ENCODE measurements at places on chromosomes 12 and 14.

- no peak overlapping the region for H3K27ac ChIP-seq
- peaks cover 31% of the 10 kb centered on the region for H3K4me1 ChIP-seq
- H3K36me3 ChIP-seq = no peaks in the 10 kb centered on the region
- no peak for DNase-seq
- H3K4me3 ChIP-seq = no peak overlapping the region
These were observed 21.7 kb downstream of the LIMA1 start for GRCh38 chr12:50261654-50262053.

- H3K27me3 ChIP-seq = peaks cover 9% of the 10 kb centered on the region
- no peak overlapping the region for H3K27ac ChIP-seq
- no peaks in the 10 kb centered on the region for H3K36me3 ChIP-seq
These were observed 156.5 kb upstream of the MYL2 start for GRCh38 chr12:111076611-111077451.

GRCh38 chr12:27506645-27507189 is 17.3 kb upstream of the PPFIBP1 start:
- no peak overlapping the region for H3K4me3 ChIP-seq
- H3K27ac ChIP-seq = no peak overlapping the region
- H3K36me3 ChIP-seq = no peaks in the 10 kb centered on the region
- no peak for DNase-seq
- H3K27me3 ChIP-seq = no peaks in the 10 kb centered on the region

DNA sequence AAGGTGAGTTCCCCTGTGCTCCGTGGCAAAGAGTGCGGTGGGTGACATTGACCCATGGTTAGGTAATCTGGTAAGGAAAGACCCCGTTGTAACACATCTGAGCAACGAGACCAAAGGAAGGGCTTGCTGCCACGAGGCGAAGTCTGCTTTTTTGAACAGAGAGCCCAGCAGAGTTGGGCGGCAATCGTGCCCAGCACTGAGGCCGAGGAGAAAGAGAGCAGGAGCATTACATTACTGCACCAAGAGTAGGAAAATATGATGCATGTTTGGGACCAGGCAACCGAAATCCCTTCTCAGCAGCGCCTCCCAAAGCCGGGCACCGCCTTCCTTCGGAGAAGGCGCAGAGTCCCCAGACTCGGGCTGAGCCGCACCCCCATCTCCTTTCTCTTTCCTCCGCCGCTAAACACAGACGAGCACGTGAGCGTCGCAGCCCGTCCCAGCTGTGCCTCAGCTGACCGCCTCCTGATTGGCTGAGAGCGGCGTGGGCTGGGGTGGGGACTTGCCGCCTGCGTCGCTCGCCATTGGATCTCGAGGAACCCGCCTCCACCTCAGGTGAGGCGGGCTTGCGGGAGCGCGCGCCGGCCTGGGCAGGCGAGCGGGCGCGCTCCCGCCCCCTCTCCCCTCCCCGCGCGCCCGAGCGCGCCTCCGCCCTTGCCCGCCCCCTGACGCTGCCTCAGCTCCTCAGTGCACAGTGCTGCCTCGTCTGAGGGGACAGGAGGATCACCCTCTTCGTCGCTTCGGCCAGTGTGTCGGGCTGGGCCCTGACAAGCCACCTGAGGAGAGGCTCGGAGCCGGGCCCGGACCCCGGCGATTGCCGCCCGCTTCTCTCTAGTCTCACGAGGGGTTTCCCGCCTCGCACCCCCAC is at the start of gene HIF1A:
TSS of gene HIF1A (plus strand) at position 684 of the 865 bp plus-strand sequence. CDS start 292 bp downstream, outside the sequence.
- H3K36me3 ChIP-seq = no peaks in the 10 kb centered on the region
- peak within 1 kb of the TSS; percentile 97 for H3K27ac ChIP-seq
- H3K4me3 ChIP-seq = peak within 1 kb of the TSS; percentile 92
- H3K4me1 ChIP-seq = peaks cover 26% of the 10 kb centered on the region
- no peaks in the 10 kb centered on the region for H3K27me3 ChIP-seq
- peak; percentile 97 for DNase-seq

DNA sequence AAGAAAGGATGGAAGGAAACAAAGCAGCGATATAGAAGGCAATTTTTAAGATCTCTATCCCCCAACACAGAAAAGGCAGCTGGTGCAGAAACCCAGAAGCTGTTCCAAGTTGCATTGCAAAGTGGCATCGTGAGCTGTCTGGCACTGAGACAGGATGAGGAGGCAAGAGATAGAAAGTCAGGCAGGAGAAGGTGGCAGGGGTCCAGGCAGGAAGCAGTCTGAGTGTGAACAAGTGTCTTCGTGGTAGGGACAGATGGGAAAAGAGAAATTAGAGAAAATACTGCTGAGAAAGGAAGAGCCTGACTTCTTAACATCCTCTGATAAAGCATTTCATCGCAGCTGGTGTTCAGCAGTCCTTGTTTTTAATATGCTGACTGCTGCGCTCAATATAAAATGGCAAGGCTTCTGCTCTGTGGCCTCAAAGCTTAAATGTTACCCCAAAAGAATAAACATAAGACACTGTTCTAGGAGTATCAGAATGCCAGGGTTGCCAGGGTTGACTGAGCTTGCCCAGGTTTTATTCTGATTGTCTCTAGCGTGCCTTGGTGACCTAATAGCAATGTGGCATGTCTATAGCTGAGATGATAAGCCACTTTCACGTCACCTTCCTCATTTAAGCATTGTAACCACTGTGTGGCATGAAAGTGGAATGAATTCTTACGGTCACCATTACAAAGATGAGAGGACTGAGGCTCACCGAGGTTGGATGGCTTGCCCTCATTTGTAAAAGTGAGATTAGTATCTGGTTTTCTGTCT is 397.6 kb downstream of the NUAK1 start:
- no peaks in the 10 kb centered on the region for H3K36me3 ChIP-seq
- peak overlapping the region; percentile 13 for H3K27ac ChIP-seq
- peak; percentile 46 for DNase-seq
- no peak overlapping the region for H3K4me3 ChIP-seq
- H3K27me3 ChIP-seq = no peaks in the 10 kb centered on the region

DNA sequence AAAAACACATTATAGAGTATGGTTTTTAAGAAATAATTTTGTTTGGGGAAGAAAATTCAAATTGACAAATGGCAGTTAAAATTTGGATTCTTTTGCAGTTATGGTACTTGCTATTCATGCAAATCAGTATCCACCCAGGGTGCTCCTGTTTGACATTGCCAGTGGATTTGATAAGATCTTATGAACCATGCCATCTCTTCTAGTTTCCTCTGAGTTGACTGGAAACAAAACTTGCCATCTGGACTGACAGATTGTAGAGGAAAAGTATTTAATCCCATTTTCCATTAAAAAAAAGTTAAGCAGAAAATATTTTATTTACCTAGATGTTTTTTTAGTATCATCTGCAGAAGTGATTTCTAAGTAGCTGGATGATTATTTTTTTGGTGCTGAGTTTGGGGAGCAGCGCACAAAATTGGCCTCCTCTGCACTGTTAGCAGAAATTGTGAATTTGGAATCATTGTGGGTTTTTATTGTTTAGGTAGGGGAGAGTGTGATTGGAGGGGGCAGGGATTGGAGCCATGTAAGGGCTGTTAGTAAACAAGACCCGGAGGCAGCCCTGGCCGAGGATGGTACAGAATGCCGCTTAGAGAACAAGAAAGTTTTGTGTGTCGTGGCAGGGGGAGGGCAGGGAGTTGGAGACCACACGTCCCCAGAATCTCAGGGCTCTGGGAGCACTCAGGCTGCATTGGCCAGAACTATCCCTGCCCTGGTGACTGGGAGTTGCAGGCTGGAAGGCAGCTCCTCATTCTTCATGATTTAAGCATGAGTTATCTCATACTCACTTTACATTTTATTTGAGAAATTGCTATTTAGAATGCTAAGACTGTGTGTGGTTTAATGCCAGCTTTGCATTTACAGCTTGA is 56.6 kb downstream of the WDR20 start:
- H3K4me1 ChIP-seq = peaks cover 51% of the 10 kb centered on the region
- H3K4me3 ChIP-seq = no peak overlapping the region

- peaks cover 4% of the 10 kb centered on the region for H3K27me3 ChIP-seq
- no peak for DNase-seq
- no peaks in the 10 kb centered on the region for H3K4me1 ChIP-seq
- H3K36me3 ChIP-seq = no peaks in the 10 kb centered on the region
- H3K27ac ChIP-seq = no peak overlapping the region
These were observed 257.0 kb downstream of the ADGRD1 start for GRCh38 chr12:131210506-131211339.
